CD4-positive, alpha-beta T cell treated with Interferon gamma for 1 hour (primary cell): ENCODE measurements at places on chromosomes 2 and 18.

DNA sequence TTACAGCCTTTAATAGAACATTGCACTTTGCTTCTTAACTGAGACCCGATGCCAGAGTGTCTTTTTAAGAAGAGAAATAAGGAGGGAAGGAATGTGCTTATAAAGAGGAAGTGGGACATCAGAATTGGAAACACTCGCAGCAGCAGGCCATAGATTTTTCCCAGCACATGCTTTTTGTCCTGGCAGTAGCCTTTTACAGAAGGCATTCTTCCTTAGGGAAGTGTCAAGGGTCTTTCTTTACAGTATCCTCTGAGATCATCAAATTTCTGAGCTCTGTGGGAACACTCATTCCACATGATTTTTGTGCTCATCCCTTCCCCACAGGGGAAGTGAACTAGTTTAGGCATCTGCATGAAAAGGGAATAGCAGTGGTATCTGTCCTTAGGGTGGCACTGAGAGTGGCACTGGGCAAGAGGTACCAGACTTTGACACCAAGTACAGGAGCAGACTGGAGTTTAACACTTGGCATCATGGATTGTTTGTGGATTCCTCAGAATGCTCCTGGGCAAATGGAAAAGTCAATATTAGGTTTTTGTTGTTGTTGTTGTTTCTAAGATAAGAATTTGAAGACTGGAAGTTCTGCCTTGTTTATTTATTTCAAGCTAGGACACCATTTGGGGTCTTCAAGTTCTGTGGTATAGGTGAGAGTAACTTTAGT lies 4.1 kb downstream of the MYO1B start:
- no peak for DNase-seq

- no peak for DNase-seq
Observed at GRCh38 chr2:184137955-184138354, 460.4 kb upstream of the ZNF804A start.

DNA sequence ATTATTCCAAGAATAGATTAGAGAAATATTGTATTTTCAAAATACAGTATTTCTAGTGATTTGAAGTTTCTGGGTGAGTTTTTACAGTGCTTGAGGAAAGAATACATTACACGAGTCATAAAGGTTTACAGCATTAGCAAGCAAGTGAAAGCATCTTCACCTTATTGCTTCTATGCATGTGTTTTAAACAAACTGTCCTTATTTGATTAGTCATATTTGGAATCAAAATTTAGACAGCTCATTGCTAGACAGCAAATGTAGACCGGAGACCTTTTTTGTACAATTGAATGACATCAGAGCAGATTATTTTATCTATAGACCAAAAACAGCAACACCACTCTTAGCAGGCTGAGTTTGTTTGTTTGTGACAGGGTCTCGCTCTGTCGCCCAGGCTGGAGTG lies 69.2 kb downstream of the FAM161A start:
- no peak for DNase-seq

- DNase-seq: no peak
Observed at GRCh38 chr2:232574674-232575403, 24.4 kb downstream of the EIF4E2 start.

DNA sequence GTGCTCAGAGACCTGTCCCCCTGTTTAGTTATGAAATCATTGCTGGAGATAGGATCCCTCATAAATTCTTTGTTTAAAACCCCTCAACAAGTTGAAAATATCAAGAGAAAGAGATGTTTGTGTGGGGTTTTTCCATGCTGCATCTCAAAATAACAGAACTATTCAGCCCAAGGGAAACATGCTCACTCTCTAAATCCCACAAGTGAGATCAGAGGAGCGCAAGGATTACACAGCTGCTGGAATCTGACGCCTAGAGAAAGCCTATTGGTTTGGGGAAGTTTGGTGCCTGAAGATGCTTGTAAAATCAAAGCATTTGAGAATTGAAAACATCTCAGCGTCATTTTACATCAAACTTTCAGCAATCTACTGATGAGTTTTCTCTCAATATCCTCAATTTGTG lies 7.9 kb downstream of the FSHR start:
- no peak for DNase-seq

GRCh38 chr2:47339745-47340541 lies 63.0 kb upstream of the MSH2 start:
- no peak for DNase-seq

- no peak for DNase-seq
Observed at GRCh38 chr2:174223388-174223787, 24.9 kb downstream of the OLA1 start.

- no peak for DNase-seq
Observed at GRCh38 chr2:30781961-30782533, 25.2 kb downstream of the CAPN13 start.

GRCh38 chr2:156648522-156648921 lies 212.3 kb downstream of the GPD2 start:
- no peak for DNase-seq
